ENCODE measurements at places on chromosomes 5 and 9. TPM values are rescaled to one million over a fixed set of nuclear protein-coding genes. Genes with fewer than 3 reads are reported as not detected.

DNA sequence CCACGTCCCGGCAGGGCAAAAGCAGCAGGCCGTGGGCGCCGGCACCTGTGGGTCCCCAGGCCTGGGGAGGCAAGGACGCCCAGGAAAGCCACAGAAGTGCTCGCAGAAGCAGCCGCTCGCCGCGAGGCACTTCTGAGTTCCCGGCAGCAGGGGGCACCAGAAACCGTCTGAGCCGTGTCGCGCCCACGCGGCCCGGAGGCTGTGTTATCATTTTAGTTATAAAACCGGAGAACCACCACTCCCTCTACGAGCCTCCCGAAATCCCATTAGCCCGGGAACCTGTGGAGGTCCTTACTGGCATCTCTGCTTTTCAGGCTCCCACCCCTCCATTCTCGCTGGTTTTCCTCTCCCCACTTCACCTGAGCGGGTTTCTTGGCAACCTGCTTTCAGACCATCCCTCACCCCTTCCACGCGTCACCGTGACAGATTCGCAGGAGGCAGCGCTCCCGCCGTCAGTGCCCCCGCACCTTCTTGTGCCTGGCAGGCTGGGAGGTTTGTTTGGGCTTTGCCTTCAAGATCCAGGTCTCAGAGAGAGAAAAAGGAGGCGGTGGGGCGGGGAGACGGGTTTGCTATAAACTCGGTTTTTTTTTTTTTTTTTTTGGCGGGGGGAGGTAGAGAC is 2.3 kb downstream of the GDNF start:
- peaks cover 9% of the 10 kb centered on the region for H3K27me3 ChIP-seq
- H3K4me3 ChIP-seq = peak overlapping the region; percentile 73
- no peak overlapping the region for H3K27ac ChIP-seq
- no peaks in the 10 kb centered on the region for H3K36me3 ChIP-seq

DNA sequence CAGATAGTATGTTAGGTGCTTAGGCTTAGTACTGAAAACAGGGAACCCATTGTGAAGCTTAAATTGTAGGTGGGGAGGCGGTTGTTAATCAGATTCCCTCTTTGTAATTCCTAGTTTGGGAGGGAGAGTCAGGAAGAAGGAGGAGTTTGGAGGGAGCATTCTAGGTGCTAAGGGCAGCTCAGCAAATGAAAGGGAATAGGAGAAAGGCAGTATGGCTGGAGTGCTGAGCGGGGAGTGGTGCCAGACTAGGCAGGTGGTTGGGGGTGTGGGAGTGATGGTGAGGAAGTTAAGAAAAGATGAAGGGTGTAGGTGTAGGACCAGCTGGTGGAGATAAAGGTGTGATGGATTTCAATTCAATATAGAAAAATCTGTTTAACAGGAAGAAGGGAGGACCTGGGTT is 11.1 kb upstream of the GARNL3 start:
- H3K4me1 ChIP-seq = peaks cover 2% of the 10 kb centered on the region
- DNase-seq = no peak
- no peaks in the 10 kb centered on the region for H3K27me3 ChIP-seq

DNA sequence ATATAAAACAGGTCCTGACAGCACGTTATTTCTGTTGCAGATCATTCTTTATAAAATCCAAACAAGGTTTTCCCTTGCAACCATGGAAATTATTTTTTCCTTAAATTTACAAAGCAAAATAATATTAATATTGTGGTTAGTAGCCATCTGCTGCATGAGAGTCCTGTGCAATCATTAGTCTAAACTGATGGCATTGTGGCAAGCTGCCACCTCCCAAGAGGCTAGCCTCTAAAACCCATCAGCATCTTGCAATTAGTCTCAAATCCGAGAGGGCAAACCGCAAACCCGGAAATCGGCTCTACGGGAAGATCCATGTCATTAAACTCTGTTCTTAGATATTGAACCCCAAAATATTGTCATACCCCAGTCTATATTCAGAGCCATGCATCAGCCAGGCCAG is 11.3 kb upstream of the CDH6 start:
- no peak for DNase-seq
- no peak overlapping the region for H3K4me3 ChIP-seq
- no peaks in the 10 kb centered on the region for H3K36me3 ChIP-seq
- H3K4me1 ChIP-seq = no peaks in the 10 kb centered on the region
- no peak overlapping the region for H3K27ac ChIP-seq

DNA sequence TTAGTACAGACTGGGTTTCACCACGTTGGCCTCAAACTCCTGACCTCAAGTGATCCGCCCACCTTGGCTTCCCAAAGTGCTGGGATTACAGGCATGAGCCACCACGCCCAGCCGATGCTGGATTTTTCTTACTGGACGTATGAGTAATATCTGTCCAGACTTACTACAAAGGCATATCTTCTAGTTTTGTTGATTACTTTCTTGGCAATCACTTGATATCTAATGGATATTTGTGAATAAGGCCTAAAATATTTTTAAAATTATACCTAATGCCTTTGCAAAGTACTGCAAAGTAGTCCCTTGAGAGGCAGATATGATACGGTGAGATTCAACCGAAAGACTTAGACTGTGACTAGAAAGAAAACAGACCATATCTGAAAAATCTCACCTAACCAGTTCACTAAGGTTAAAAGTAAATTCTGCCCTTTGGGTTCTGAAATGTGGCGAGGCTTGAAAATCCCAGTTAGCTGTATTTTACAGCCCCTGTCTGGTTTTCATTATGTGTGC is 152.1 kb downstream of the GNAQ start:
- H3K4me1 ChIP-seq = peaks cover 23% of the 10 kb centered on the region
- H3K4me3 ChIP-seq = no peak overlapping the region
- no peak for DNase-seq
- H3K36me3 ChIP-seq = no peaks in the 10 kb centered on the region
- no peaks in the 10 kb centered on the region for H3K27me3 ChIP-seq

GRCh38 chr9:87278971-87279733 is 218.5 kb upstream of the DAPK1 start:
- no peaks in the 10 kb centered on the region for H3K36me3 ChIP-seq
- no peak overlapping the region for H3K4me3 ChIP-seq
- H3K27ac ChIP-seq = peak overlapping the region; percentile 35
- H3K4me1 ChIP-seq = peaks cover 19% of the 10 kb centered on the region
- no peak for DNase-seq
- H3K27me3 ChIP-seq = no peaks in the 10 kb centered on the region

DNA sequence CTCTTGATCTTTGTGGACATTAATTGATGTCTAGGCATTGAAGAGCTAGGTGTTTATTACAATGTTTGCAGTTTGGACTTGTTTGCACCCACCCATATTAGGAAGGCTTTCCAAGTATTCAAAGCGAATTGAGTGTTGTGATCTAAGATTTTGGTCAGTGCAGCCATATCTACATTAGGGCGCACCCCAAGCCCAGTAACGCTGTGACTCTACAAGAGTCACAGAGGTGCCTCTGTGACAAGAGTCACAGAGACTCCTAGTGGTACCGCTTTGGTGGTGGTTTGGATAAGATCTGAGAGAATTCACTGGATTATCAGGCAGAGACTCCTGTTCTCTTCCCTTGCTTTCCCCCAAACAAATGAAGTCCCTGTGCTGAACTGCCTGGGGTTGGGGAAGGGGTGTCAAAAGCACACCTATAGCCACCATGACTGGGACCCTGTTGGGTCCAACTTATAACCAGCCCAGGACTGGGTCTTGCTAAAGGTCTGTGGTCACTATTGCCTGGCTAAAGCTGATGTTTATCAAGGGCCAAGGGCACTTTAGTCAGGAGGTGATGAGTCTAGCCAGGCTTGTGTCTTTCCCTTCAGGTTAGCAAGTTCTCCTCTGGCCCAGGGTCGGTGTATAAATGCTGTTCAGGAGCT is 114.1 kb upstream of the RIOK2 start:
- H3K27ac ChIP-seq = no peak overlapping the region
- H3K27me3 ChIP-seq = no peaks in the 10 kb centered on the region
- H3K4me1 ChIP-seq = no peaks in the 10 kb centered on the region
- H3K4me3 ChIP-seq = no peak overlapping the region
- no peak for DNase-seq

DNA sequence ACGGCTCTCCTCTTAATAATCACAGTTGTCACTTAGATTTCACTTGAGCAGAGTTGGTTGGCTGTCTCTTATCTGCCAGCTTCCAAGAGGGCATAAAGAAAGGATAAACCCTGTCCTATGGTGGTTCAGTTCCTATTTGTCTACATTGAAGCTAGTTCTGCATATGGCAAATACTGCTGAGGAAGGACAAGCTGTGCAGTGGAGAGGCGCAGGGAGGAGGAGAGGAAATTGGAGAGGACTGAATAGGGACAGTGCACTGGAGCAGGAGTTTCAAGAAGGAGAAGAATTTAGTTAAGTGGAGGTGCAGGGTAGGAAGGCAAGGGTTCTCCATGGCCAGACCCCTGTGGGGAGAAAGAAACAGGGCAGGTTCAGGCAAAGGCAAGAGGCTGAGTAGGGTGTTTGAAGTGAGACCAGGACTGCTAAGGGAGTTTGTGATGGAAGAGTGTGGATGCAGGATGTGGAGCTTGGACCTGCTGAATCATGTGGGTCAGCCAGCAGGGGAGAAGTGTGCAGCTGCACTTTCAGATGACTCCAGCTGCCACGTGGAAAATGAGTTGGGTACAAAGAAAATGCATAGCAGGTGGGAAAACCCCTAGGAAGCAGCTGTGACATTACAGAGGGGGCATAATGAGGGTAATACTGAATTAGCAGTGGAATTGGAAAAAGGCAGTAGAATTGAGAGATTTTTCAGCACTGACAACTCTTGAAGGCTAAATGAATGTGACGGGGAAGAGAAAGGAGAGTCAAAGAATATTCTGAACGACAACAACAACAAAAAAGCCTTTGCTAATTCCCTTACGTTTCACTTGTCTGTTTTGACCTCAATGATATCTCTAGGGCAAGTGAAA is 66.8 kb downstream of the MAMDC2 start:
- no peaks in the 10 kb centered on the region for H3K36me3 ChIP-seq
- H3K4me3 ChIP-seq = no peak overlapping the region
- DNase-seq = no peak
- H3K4me1 ChIP-seq = no peaks in the 10 kb centered on the region
- H3K27me3 ChIP-seq = no peaks in the 10 kb centered on the region

- no peak overlapping the region for H3K4me3 ChIP-seq
- no peak for DNase-seq
- no peaks in the 10 kb centered on the region for H3K27me3 ChIP-seq
- H3K27ac ChIP-seq = no peak overlapping the region
- no peaks in the 10 kb centered on the region for H3K36me3 ChIP-seq
Measured at GRCh38 chr5:121967187-121967586, 5.4 kb downstream of the SRFBP1 start.

- no peak overlapping the region for H3K27ac ChIP-seq
- no peaks in the 10 kb centered on the region for H3K36me3 ChIP-seq
- no peaks in the 10 kb centered on the region for H3K27me3 ChIP-seq
- no peak overlapping the region for H3K4me3 ChIP-seq
Measured at GRCh38 chr5:135864503-135865435, 30.3 kb downstream of the SLC25A48 start.

- no peaks in the 10 kb centered on the region for H3K36me3 ChIP-seq
- no peak overlapping the region for H3K4me3 ChIP-seq
- DNase-seq = no peak
- H3K27me3 ChIP-seq = no peaks in the 10 kb centered on the region
- no peaks in the 10 kb centered on the region for H3K4me1 ChIP-seq
Measured at GRCh38 chr9:131304676-131305355, 15.3 kb downstream of the PLPP7 start.

DNA sequence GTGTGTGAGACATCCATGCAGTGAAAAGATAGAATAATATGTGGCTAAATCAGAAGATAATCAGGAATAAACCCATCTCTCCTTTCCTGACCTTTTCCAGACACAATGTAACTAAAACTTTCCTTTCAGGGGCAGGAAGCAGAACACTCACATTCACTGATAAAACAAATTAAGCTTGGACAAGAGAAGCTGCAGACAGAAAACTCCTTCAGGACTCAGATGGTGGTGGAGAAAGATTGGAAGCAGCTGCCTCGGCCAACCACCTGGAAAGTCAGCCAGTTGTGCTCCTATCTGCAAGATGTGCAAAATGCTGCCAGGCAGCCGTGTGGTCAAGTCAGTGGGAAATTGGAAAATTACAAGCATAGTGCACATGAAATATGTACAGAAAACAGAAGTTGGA is 26.9 kb downstream of the RASEF start:
- no peak overlapping the region for H3K27ac ChIP-seq
- no peak for DNase-seq
- H3K36me3 ChIP-seq = no peaks in the 10 kb centered on the region
- no peaks in the 10 kb centered on the region for H3K27me3 ChIP-seq

- H3K4me3 ChIP-seq = no peak overlapping the region
- H3K36me3 ChIP-seq = no peaks in the 10 kb centered on the region
- H3K27me3 ChIP-seq = no peaks in the 10 kb centered on the region
Measured at GRCh38 chr9:119453980-119454379, 84.7 kb upstream of the BRINP1 start.

DNA sequence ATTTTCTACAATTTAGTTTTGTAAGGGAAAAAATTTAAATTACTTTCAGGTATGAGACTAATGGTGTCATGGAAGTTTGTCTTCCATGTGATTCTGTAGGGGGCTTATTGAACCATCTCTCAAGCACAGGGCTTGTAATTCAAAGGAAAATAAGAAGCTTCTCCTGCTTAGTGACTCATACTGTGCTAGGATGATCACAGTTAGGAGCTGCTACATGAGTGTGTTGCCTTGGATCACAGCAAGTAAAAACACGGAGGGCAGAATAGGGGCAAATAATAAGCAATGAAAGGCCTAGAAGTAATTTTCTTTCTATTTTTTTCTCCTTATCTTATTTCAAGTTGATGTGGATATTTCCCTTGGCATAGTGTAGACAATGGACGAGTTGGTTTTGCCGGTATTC is 28.9 kb downstream of the TMEM167A start:
- H3K27me3 ChIP-seq = no peaks in the 10 kb centered on the region
- DNase-seq = no peak
- no peaks in the 10 kb centered on the region for H3K4me1 ChIP-seq
- H3K27ac ChIP-seq = no peak overlapping the region

DNA sequence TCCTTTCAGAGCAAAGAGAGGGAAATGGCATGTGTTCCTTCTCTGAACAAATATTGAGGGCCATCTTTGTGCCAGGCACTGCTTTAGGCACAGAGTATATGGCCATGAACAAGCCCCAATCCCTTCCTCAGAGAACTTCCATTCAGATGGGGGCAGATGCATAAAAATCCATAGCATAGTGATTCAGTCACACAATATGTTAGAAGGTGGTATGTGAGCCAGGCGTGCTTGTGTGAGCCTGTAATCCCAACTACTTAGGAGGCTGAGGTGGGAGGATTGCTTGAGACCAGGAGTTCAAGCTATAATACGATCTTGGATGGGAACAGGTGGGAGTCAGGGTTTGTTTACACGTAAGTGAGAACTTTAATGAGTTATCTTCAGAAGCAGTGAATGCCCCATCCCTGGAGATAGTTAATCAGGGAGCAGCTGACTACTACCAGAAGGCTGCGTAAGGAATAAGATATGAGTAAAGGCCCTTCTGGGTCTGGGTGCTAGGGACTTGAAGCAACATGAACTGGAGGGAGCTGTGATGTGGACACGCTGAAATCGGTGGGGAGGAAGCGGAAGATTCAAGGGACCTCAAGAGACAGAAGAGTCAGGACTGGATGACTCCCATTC is 27.1 kb downstream of the NANS start:
- H3K27ac ChIP-seq = no peak overlapping the region
- no peak for DNase-seq

- no peaks in the 10 kb centered on the region for H3K36me3 ChIP-seq
- no peaks in the 10 kb centered on the region for H3K27me3 ChIP-seq
- DNase-seq = no peak
- no peak overlapping the region for H3K4me3 ChIP-seq
- no peaks in the 10 kb centered on the region for H3K4me1 ChIP-seq
- H3K27ac ChIP-seq = no peak overlapping the region
Measured at GRCh38 chr5:58902305-58902704, 319.4 kb downstream of the RAB3C start.

Gene MARCHF6
- 95.2 TPM for total RNA-seq

Gene DMRT3
- not detected for total RNA-seq

Gene SERF1B
- 32.9 TPM for total RNA-seq

Gene PCDHB14
- 10.2 TPM for total RNA-seq

Gene FAXDC2
- 70.5 TPM for total RNA-seq

Gene SH3TC2
- total RNA-seq = 1.9 TPM

Gene CA9
- not detected for total RNA-seq

Gene DMRTA1
- total RNA-seq = 0.41 TPM

Gene ENTREP1
- total RNA-seq = 0.81 TPM

Gene AJM1
- 7.3 TPM for total RNA-seq

Measured in thoracic aorta (tissue), 2 donors.